ENCODE measurements at places on chromosomes 16 and 17.

GRCh38 chr16:1366712-1367299, 15.1 kb downstream of the GNPTG start:
- no peak for DNase-seq

DNA sequence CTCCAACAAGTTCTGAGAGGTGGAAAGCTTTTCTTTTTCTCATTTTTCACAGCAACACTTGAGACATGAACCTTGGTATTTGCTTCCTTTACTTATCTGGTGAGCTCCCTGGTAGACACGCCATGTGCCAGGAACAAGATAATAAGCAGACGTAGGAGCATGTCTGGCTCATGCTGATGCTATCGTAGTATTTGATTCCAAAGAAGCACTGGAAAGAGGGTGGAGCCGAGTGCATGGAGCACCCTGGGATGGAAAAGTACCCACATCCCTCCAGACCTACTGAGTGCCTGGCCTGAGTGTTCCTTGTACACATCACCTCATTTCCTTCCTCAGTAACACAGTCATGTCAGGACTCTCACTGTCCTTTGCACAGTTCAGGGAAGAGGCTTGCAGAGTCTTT, 231.0 kb downstream of the CBLN1 start:
- DNase-seq = no peak

- no peak for DNase-seq
These were observed 4.7 kb downstream of the C1QTNF1 start for GRCh38 chr17:79028496-79029326.

GRCh38 chr17:72580321-72581127, 459.7 kb downstream of the SOX9 start:
- no peak for DNase-seq

- DNase-seq = peak; percentile 43
These were observed 46.4 kb upstream of the CDH13 start for GRCh38 chr16:82580298-82580890.

DNA sequence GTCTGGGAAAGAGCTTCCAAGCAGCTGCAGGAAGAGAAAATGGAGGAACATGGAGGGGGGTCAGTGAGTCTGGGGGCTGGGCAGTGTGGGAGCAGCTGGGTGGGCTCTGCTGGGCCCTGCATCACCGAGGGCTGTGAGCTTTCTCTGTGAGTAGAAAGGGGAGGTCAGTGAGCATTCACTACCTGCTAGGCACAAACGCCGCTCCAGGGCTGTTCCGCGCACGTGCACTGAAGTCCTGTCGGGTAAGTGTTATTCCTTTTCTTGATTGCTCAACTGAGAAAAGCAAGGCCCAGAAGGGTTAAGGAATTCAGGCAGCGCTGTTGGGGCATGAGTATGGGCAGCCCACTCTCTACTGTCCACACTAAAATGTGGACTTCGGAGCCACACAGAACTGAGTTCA, 4.7 kb downstream of the CACNG5 start:
- no peak for DNase-seq

DNA sequence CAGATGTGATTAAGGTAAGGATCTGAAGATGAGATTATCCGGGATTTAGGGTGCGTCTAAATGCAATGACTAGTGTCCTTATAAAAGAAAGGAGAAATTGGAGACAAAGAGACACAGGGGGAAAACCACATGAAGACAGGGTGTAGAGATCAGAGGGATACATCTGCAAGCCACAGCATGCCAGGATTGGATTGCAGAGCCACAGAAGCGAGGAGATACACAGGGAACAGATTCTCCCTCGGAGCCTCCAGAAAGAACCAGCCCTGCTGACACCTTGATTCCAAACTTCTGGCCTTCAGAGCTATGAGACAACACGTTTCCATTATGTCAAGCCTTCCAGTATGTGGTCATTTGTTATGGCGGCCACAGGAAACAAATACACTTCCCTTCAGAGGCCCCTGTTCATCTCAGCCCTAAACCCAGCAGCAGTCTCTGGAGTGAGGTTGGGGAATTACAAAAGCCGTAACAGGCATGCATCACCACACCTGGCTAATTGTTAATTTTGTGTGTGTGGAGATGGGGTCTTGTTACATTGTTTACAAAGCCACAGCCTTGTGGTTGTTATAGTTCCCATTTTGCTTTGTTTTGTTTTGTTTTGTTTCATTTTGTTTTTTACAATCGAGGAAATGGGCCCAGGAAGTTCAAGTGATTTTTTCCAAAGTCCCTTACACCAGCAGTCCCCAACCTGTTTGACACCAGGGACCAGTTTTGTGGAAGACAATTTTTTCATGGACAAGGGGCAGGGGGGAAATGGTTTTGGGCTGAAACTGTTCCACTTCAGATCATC, 51.6 kb upstream of the LYRM9 start:
- DNase-seq = no peak

DNA sequence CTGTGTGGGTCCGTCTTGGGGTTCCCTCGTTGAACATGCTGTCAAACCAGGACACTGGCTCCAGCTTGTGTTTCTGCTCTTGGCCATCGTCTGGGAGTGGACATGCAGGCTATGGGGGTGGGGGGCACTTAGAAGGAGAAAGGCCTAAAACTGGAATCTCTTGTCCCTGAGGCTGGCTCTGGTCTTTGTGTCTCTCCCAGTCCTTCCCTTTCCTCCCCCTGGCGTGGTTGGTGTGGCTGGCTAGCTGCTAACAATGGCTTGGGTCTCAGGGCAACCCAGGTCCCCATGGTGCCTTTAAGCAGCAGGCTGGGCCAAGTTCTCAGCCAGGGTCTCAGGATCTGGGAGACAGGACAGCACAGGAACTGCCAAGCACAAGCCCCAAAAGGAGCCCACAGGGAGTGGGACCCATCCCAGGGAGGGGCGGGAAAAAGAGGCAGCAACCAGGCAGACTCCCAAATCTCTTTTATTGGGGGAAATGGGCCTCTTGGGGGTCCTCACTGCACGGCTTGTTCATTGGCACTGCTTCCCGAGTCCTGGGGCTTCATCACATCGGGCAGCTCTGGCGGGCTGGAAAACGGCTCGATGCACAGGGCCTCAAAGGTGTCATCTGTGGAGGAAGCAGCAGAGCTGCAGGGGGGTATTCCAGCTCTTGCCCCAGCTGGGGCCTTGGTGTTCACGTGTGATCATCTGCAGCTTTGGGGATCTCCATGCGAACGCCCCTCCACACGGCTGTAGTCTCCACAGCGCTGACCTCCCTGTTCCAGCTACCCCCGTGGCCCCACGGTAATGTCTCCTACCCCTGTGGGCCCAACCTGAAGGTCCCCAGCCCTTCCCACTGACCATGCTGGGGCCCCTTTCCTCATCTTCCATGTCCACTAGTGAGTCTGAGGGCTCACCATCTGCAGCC, 5.3 kb downstream of the ELOB start:
- no peak for DNase-seq

GRCh38 chr17:50141745-50142110, 8.7 kb downstream of the PPP1R9B start:
- DNase-seq = no peak

GRCh38 chr17:43640491-43641252, 21.1 kb downstream of the MEOX1 start:
- DNase-seq = no peak

- peak; percentile 89 for DNase-seq
These were observed at the start of gene MEIOB for GRCh38 chr16:1871974-1872635. MEIOB (minus strand) TSS chr16:1872164; CDS start chr16:1868175, 3,989 bp downstream.

DNA sequence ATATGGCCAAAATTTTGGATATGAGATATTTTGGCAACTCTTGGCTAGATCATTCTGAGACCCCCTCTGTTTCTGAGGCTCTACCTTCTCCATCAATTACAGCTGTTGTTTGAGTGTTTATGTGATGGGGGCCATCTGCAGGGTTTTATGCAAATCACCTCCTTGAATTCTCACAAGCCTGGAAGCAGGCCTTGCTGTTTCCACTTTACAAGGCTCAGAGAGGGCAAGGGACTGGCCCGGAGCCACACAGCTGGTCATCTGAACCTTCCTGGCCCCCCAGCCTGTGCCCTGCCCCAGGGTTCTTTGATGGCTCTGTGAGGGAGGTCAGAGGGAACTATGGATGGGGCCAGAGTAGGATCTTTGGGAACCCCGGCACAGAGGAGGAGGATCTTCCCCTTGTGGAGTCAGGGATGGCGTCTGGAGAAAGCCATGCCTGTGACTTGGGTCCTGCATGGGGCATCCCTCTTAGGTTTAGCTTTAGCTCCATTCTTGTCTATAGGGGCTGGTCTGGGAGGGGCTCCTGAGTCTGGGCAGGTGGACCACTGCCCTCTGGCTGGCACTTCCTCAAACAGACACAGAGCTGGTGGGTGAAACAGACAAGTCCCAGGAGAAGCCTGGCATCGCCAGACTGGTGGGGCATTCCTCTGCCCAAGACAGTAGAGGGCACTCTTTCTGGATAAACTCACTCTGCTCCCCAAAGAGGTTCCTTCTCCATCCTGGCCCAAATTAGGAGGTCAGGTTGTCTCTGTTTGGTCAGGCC, 26.2 kb downstream of the IL21R start:
- DNase-seq = no peak

- peak; percentile 29 for DNase-seq
These were observed 502.8 kb upstream of the GOT2 start for GRCh38 chr16:59236804-59237458.

DNA sequence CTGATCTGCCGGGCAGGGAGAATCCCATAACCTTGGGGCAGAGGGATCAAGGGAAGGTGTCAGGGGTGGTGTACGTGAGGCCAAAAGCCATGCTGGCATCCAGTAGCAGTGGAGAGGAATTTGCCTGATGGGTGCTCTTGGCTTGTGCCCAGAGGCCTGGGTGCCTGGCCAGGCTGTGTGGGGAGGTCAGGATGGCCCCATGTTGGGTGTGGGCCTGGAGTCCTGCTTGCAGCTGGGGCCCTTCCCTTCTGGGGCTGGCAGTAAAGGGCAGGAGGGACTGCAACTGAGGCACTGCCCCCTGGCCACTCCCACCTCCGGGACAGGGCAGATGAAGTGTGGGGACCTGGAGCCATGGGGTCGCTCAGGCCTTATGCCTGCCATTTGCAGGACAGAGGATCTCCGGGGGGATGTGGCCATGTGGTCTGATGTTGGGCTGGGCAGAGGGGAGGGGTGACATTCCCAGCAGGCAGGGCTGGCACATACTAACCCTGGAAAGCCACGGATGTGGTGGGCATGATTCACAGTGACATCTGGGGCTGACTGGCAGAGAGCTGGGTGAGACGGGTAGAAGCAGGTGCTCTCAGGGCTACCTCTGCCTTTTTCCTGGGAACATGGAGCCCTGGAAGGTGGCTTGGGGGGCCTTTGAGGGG, 3.5 kb downstream of the FMNL1 start:
- no peak for DNase-seq

GRCh38 chr16:86597880-86598606, 19.7 kb downstream of the FOXL1 start:
- no peak for DNase-seq

GRCh38 chr16:65524997-65525396, 403.1 kb upstream of the CDH11 start:
- no peak for DNase-seq

- no peak for DNase-seq
These were observed 4.8 kb upstream of the LASP1NB start for GRCh38 chr17:38920374-38921291.

DNA sequence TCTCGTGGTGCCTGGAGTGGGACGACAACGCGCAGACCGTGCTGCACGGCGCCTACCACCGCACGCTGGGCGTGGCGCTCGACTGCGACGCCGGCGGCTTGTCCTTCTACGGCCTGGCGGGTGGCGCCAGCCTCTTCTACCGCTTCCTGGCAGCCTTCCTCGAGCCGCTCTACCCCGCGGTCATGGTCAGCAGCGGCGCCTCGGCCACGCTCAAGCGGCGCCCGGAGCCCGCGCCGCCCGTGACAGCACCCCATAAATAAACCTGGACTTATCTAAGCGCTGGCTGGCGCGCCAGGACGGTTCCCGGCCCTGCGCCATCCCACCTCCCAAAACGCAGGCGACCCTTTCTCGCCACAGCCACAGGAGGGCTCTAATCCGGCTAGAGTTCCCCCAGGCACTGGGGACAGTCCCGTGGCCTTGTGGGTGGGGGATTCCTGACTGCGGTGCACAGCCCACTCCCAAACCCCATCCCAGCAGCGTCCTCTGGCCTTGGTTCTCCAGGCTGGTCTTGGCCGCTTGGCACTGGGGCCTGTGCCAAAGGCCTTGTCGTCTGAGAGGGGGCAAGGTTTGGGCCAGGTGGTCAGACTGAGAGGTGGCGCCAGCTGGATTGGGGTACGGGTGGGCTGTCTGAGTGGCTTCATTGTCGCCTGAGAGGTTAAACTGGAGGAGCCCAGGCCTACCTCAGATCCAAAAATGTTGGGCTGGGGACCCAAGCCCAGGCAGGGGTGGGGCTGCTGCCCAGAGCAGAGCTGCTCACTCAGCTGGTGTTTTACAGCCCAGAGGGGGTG, 10.1 kb upstream of the SLC16A5 start:
- DNase-seq = no peak

GRCh38 chr16:69647020-69647419, 79.3 kb downstream of the NQO1 start:
- DNase-seq = no peak

- DNase-seq = no peak
These were observed 2.8 kb downstream of the TRAF4 start for GRCh38 chr17:28746611-28747050.

DNA sequence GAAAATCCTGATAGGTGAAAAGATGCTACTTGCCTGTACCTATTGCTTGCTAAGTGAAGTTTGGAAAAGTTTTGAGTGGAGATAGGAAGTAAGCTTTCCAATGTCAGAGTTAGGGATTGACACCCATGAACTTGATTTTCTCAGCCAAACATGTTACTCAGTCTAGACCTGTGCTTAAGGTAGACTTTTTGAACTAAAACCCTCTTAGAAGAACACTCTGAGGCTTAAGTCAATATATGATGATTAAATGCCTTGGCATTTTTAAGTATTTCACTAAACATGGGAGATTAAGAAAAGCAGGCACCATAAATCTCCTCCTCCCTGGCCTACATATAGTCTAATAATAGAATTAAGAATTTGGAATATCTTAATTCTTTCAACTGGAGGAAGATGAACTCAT, 785.6 kb upstream of the SOX9 start:
- no peak for DNase-seq

DNA sequence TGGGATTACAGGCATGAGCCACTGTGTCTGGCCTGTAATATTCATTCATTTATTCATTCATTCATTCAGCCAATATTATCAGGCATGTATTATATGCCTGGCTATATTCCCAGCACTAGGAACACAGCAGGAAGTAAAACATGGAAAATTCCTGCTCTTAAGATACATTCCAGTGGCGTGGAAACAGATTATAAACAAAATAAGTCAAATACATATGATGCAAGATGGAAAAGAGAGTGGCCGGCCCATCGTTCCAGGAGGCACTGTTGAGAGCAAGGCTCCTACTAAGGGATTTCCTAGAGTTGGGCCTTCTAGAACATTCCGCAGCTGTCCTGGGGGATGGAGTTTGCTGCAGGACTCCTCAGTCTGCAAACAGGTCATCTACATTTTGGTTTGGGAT, 17.7 kb downstream of the ADCY9 start:
- DNase-seq = no peak

Data from iPS-NIHi11 (cell line).